ENCODE measurements at places on chromosomes 13 and 19. TPM values are rescaled to one million over a fixed set of nuclear protein-coding genes. Genes with fewer than 3 reads are reported as not detected.

DNA sequence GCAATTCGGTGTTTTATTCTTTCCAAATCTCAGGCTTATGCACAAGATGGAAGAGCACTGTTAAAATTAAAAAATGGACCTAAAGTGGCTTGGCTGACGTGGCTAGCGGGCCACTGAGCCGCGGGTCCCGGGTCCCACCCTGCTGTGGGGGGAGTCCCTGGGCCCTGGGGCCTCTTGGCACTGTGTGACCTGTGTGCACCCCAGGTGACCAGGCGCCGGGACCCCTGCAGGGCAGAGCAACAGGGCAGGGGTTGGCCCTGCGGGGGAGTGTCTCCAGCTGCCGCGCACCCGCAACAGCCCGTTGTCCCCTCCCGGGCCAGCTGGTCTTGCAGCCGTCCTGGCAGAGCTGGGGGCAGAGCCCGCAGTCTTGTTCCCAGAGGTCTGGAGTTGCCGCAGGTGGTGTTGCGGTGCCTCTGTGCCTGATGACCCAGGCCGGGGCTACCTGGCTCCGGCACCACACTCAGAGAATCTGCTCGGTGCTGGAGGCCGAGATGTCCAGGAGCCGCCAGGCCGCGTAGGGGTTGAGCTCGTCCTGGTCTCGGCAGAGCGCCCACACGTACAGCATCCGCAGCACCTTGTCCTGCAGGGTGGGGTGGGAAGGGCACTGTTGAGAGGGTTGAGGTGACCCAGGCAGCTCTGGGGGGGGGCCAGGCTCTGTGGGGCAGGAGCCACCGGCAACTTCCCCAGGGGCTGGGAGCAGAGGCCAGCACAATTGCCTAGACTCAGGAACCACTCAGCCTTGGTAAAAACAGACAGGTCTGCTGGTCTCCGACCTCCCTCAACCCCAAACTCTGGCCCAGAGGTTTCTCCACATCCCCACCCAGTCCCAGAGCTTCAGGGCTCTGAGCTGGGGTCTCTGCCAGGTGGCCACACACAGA is 1.0 kb upstream of the CTXN1 start:
- H3K4me3 ChIP-seq: peak overlapping the region; percentile 68
- peaks cover 14% of the 10 kb centered on the region for H3K36me3 ChIP-seq
- no peak overlapping the region for H3K27ac ChIP-seq
- DNase-seq: no peak

DNA sequence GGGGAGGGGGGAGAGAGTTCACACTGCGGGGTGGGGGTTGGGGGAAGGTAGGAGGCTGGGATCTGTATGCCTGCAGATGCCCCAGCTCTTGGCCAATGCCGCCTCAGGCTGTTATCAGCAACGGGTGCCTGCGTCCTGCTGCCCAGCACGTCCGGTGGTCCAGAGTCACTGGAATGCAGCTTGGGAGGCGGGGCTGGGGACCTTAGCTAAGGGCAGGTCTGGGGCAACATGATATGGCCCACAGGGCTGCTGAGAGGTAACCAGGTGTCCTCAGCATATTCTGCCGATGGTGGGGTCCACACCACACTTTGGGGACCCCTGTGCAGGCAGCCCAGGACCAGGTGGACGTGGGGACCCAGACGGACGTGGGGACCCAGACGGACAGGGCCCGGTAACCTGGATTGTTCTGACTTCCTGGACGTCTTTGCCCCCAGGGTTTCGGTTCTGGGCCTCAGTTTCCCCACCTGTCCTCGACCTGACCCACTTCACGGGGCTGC is 668 bp upstream of the ARHGAP45 start:
- no peak for DNase-seq
- no peaks in the 10 kb centered on the region for H3K27me3 ChIP-seq
- H3K36me3 ChIP-seq: peaks cover 29% of the 10 kb centered on the region
- no peak overlapping the region for H3K27ac ChIP-seq

DNA sequence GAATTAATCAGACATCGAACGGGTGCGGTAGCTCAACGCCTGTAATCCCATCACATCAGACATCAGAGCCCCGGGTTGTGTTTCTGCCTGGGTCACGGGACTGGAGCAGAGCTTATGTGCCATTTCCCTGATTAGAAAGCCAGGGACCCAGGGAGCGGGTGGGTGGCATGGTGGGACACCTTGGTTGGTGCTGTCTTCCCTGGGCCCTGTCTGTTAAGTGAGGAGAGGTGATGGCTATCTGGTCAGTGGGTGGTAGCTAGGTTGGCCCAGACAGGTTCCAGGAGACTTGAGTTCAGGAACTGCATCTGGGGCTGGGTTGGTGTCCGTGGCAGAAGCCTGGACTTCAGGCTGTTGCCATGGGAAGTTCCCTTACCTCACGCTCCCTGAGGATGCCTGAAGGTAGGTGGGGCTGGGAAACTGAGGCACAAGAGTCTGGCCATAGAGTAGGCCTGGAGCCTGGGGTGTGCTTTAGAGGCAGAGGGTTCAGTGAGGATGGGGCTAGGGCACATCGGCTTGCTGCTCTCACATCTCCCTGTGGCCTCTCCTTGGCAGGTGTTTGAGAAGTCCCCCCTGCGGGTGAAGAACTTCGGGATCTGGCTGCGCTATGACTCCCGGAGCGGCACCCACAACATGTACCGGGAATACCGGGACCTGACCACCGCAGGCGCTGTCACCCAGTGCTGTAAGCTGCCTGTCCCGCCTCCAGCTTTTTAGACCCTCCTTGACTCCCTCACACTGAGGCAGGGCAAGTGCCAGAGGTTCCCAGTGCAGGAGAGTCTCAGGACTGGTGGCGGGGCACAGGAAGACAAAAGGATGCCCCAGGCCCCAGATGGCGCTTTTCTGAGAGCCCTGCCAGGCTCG is 2.1 kb downstream of the RPL18A start:
- H3K27ac ChIP-seq: peak overlapping the region; percentile 99
- DNase-seq: no peak
- peak overlapping the region; percentile 99 for H3K4me3 ChIP-seq
- H3K4me1 ChIP-seq: peaks cover 40% of the 10 kb centered on the region
- peaks cover 10% of the 10 kb centered on the region for H3K27me3 ChIP-seq

- H3K4me1 ChIP-seq: peaks cover 31% of the 10 kb centered on the region
- no peaks in the 10 kb centered on the region for H3K27me3 ChIP-seq
- H3K27ac ChIP-seq: no peak overlapping the region
- no peaks in the 10 kb centered on the region for H3K36me3 ChIP-seq
- no peak for DNase-seq
Measured at GRCh38 chr13:25971459-25972145, 80.2 kb downstream of the SHISA2 start.

- peaks cover 46% of the 10 kb centered on the region for H3K4me1 ChIP-seq
- DNase-seq: peak; percentile 18
- H3K4me3 ChIP-seq: peak overlapping the region; percentile 100
- no peaks in the 10 kb centered on the region for H3K27me3 ChIP-seq
Measured at GRCh38 chr19:55256562-55257460, 2.0 kb downstream of the PPP6R1 start.

- H3K4me1 ChIP-seq: peaks cover 3% of the 10 kb centered on the region
- no peak overlapping the region for H3K27ac ChIP-seq
- peak overlapping the region; percentile 8 for H3K4me3 ChIP-seq
- peaks cover 2% of the 10 kb centered on the region for H3K36me3 ChIP-seq
- H3K27me3 ChIP-seq: peaks cover 64% of the 10 kb centered on the region
Measured at GRCh38 chr19:8148410-8149260, 757 bp downstream of the FBN3 start.

- H3K36me3 ChIP-seq: peaks cover 8% of the 10 kb centered on the region
- no peak overlapping the region for H3K27ac ChIP-seq
- H3K4me3 ChIP-seq: no peak overlapping the region
- no peaks in the 10 kb centered on the region for H3K27me3 ChIP-seq
- DNase-seq: no peak
Measured at GRCh38 chr13:22262001-22262885, 591.4 kb downstream of the FGF9 start.

GRCh38 chr13:84865783-84866221 is 933.4 kb downstream of the SLITRK6 start:
- no peaks in the 10 kb centered on the region for H3K4me1 ChIP-seq
- no peak for DNase-seq
- H3K4me3 ChIP-seq: no peak overlapping the region
- H3K27ac ChIP-seq: no peak overlapping the region
- H3K36me3 ChIP-seq: no peaks in the 10 kb centered on the region

DNA sequence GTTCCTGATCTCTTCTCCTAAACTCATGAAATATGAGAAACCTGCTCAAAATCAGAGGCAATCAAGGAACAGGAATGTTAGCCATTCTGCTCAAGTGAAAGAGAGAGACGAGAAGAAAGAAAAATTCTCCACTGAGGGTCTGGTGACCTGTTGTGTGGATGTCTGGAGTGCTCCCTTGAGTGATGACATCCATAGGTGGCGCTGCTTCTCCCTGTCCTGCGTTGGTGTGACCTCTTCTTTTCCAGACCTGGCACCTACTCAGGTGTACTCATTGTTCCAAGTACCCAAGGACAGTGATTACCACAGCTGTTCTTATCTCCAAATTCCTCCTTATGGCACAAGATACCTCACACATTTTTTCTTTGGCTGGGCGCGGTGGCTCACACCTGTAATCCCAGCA is 4.0 kb downstream of the ZNF223 start:
- peaks cover 75% of the 10 kb centered on the region for H3K36me3 ChIP-seq
- H3K4me3 ChIP-seq: no peak overlapping the region
- peaks cover 15% of the 10 kb centered on the region for H3K4me1 ChIP-seq

- H3K27me3 ChIP-seq: peaks cover 3% of the 10 kb centered on the region
- H3K4me3 ChIP-seq: peak overlapping the region; percentile 82
- peaks cover 37% of the 10 kb centered on the region for H3K4me1 ChIP-seq
- peak overlapping the region; percentile 98 for H3K27ac ChIP-seq
- H3K36me3 ChIP-seq: peaks cover 10% of the 10 kb centered on the region
Measured at GRCh38 chr13:24511019-24511815, 1.4 kb downstream of the PARP4 start.

DNA sequence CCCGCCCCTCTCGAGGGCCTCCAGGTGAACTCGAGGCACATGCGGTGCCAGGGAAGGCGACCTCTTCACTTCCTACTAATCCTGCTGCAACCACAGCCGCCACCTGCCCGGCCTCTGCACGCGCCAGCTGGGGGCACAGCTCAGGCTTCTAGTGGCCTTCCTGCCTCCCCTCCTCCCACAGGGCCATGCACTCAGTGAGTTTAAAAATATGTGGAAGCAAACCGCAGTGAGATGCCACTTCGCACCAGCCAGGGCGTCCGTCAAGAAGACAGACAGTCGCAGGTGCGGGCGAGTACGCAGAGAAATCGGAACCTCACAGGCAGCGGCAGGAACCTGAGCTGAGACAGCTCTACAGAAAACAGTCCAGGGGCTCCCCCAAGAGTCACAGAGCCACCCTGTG is 10.4 kb downstream of the LMNB2 start:
- no peaks in the 10 kb centered on the region for H3K27me3 ChIP-seq
- peak overlapping the region; percentile 71 for H3K4me3 ChIP-seq
- peak; percentile 43 for DNase-seq
- H3K27ac ChIP-seq: peak overlapping the region; percentile 80
- peaks cover 11% of the 10 kb centered on the region for H3K36me3 ChIP-seq
- peaks cover 10% of the 10 kb centered on the region for H3K4me1 ChIP-seq

DNA sequence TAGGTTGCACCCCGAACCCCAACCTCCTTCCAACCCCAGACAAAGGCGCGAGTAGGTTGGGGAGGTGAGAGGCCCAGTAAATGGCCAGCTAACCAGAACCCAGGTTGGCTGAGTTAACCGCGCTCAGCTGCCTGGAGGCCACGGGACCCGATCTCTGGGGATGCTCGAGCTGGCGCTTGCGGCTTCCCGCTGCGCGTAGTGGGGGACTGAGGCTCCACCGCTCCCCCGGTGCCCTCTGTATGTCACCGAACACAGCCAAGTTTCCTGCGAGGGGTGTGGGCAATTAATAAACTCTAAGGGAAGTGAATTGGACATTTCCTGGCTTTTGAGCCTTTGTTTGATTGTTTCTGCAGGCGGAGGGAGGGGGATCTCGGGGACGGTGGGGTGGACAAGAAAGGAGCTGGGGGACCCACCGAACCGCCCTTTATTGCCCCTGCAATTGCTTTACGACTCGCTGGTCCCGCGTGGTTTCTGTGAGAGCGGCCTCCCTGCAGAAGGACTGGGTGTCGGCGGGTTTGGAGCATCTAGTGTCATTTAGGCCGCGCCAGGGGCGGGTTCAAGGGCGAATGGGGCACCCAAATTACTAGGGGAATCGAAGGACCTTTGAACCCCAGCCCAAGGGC is 3.5 kb upstream of the ZIC5 start:
- H3K27ac ChIP-seq: peak overlapping the region; percentile 51
- H3K27me3 ChIP-seq: peaks cover 88% of the 10 kb centered on the region
- no peak overlapping the region for H3K4me3 ChIP-seq
- H3K36me3 ChIP-seq: peaks cover 3% of the 10 kb centered on the region
- H3K4me1 ChIP-seq: peaks cover 11% of the 10 kb centered on the region
- no peak for DNase-seq

The TEX26 gene
- not detected for total RNA-seq

The KCNRG gene
- total RNA-seq: 0.26 TPM

The MAU2 gene
- 39.5 TPM for total RNA-seq

The KIR3DL1 gene
- not detected for total RNA-seq

All from activated naive CD8-positive, alpha-beta T cell treated with anti-CD3 and anti-CD28 coated beads for 36 hours (primary cell).